Omental fat pad (tissue), 4 donors: ENCODE measurements at places on chromosomes 6 and 20. TPM values are rescaled to one million over a fixed set of nuclear protein-coding genes. Genes with fewer than 3 reads are reported as not detected.

The SAMD3 gene
- total RNA-seq = 2.1 TPM

The PROKR2 gene
- total RNA-seq = not detected

GRCh38 chr20:41872930-41873329, 254.8 kb upstream of the CHD6 start:
- no peak for DNase-seq

The SNAP91 gene
- 0.28 TPM for total RNA-seq

- no peak for DNase-seq
Observed at GRCh38 chr6:156348849-156349248, 428.3 kb upstream of the ARID1B start.

DNA sequence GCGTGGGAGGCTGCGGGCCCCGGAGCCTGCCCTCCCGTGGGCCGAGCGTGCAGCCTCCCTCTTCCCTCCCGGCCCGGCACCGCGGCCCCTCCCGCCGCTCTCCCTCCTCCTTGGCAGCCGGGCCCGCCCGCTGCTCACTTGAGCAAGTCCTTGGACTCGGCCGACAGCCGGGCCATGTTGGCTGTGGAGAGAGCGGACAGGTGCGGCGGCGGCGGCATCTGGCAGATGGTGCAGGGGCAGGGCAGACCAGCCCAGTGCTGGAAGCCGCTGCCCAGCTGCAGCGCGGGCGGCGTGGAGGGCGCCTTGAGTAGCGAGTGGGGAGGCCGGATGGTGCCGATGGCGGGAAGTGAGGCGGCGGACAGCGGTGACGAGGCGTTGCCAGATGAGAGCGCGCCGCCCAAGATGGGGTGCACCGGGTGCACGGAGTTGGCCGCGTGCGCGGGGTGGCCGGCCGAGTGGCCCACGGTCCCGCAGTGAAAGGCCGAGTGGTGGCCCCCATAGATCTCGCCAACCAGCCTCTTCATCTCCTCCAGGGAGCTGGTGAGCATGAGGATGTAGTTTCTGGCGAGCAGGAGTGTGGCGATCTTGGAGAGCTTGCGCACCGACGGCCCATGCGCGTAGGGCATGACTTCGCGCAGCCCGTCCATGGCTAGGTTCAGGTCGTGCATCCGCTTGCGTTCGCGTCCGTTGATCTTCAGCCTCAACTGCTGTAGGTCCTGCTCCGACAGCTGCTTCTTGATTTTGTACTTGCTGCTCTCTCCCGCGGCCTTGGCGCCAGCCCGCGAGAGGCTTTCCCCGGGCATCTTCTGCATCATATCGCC, 766 bp downstream of the OLIG3 start:
- no peak for DNase-seq

The CLDN20 gene
- total RNA-seq = not detected
